Stimulated activated CD8-positive, alpha-beta memory T cell treated with anti-CD3 and anti-CD28 coated beads, Interleukin-7, amount 100 ng/mL, for 1 hour (primary cell): ENCODE measurements at places on chromosomes 7 and 10.

DNA sequence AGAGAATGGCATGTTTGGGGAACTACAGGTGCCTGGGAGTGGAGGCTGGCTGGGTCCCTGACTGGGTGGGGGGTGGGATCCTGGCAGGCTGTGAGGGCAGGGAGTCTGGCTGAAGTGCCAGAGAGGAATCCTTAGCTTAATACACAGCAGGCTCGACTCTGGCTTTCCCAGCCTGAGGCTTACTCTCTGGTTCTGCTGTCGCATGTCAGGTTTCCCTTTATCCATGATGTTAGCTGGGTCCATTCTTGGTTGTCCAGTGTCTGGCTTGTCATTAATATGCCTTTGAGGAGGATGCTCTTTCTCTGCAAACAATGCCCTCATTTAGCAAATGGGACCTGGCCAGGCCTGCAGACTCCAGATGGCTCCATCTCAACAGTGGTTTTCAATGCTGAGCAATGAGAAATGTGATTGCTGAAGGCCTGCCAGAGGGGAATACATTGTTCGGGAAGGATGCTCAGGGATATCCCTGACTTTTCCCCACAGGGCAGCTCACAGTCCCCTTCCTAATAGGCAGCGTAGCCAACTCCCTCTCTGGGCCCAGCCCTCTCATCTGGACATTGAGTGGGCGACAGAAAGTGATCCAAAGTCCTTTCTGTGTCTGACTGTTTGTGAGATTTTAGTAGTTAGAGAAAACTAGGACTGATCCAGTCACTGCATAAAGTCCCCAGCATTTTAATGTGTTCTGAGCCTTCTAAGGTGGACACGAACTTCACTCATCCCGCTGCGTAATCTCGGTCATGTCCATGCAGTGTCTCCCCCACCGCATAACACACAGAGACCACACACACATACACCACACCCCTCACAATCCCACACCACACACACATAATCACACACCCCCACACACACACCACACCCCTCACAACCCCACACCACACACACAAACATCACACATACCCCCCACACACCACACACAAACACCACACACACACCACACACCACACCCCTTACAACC, 124.9 kb downstream of the ANLN start:
- DNase-seq: no peak

- no peak for DNase-seq
These were observed 28.9 kb downstream of the CPA1 start for GRCh38 chr7:130409067-130409711.

DNA sequence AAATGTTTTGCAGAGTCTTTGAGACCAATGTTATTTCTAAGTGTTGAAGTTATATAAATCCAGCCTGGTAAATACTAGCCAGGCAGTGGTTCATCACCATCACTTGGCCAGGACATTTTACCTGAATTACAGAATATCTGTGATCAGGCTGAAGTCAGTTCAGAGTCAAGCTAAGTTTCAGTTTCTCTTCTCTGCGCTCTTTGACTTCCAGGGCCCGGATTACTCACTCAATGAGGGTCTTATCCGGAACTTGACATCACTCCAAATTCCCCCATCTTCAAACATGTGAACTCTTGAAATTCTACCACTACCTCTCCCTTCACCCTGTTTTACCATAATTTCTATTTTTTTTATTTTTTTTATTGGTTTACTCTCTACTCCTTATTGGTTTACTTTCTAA, 36.6 kb upstream of the CCAR1 start:
- no peak for DNase-seq

DNA sequence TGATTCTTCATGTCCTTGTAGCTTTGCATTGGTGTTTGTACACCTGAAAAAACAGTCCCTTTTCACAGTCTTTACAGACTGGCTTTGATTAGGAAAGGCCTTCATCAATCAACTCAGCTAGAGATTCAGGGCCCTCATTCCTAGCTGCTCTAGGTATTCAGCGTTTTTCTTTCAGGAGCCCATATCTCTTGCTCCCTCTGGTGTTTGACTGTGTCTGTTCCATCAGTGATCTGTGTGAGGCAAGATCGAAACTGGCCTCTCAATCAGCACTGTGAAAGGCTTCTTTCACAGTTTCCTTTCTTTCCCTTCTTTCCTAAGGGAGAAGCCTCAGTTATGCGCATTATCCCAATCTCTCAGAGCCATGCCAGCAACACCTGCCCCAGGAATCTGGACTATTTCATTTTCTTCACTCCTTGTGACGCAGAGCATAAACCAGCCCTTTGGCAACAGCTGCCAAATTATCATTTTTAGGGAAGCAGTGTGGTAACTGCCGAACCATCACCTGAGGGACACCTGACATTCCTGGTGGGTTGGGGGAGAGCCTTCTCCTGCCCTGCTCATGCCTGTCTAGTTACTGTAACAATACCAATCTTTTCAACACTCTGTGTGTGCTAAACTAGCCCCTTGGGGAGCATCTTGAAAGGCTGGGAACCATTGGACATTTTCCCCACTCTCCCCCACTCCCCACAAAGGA, 75.7 kb upstream of the CCDC71L start:
- DNase-seq: no peak

GRCh38 chr10:124252097-124252715, 158.8 kb upstream of the CHST15 start:
- DNase-seq: no peak

GRCh38 chr10:126904818-126905701, at the start of gene DOCK1:
DOCK1 (plus strand) TSS chr10:126905428; CDS start chr10:126905518, 90 bp downstream.
- no peak for DNase-seq
